Activated CD8-positive, alpha-beta memory T cell treated with anti-CD3 and anti-CD28 coated beads for 36 hours (primary cell): ENCODE measurements at places on chromosomes 5 and 9. TPM values are rescaled to one million over a fixed set of nuclear protein-coding genes. Genes with fewer than 3 reads are reported as not detected.

LHX3 gene
- not detected for total RNA-seq

FGD3 gene
- 36.4 TPM for total RNA-seq

KIF24 gene
- 7.2 TPM for total RNA-seq

SLC1A3 gene
- 0.42 TPM for total RNA-seq

ESM1 gene
- total RNA-seq: not detected

CNTLN gene
- total RNA-seq: 0.32 TPM

RICTOR gene
- 22.1 TPM for total RNA-seq
